Left lobe of liver (tissue), 2 donors: ENCODE measurements at places on chromosomes 5 and 9.
A peak's percentile ranks its signal among the peaks of the same experiment; 100 is the strongest.

GRCh38 chr5:87277279-87277835 is 9.7 kb downstream of the RASA1 start:
- DNase-seq, result no peak

DNA sequence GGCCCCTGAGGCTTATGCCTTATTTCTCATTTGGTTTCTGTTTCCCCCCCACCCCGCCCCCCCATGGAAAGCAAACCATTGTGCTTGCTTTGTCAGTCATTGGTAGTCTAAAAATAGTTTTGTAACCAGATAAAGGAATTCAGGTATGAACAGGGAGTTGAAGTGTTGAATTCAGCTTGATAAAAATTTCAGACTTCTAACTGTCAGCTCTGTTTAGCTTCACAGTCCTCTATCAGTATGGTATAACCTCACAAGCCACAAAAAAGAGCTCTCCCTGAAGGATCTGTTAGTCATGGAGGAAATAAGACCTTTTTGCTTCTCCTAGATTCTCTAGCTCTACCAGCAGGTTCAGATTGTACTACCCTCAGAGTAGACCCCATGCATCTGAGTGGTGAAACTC is 378.1 kb downstream of the TMEM38B start:
- no peak for DNase-seq

GRCh38 chr9:92617195-92617813 is 52.6 kb downstream of the IPPK start:
- peak; percentile 45 for DNase-seq

DNA sequence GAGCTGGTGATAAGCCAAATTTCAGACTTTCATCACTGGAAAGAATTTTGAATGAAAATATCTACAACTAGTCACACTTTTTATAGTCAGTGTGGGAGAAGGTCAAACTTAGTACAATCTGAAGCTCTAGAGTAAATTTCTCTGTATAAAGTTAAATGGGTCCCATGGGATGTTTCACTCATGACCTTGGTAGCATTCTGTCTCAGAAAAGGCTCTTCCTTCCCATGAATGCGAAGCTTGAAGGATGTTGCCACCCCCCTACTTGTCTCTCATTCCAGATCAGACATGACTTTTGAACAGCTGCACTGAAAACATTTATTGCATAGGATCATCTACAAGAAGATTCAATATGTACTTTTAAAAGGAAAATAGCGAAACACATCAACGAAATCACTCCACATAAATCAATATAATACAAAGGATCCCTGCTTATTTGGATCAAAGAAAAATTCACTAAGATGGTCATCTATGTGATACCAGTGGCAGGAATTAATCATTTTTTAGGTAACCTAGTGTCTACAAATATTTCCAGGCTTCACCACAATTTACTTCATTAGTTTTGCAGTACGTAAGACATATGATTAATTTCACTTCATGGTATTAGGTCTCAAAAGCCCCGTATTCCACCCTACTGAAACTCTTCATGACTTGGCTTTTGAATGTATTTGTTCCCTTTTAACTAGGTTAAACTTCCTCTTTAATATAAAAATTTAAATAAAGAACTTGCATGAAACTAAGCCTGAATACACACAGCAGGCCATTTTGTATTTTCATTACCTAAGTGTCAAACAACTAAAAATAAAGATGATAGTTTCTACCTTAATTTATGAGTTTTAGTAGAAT is 4.4 kb downstream of the ST8SIA4 start:
- no peak for DNase-seq

GRCh38 chr9:90433398-90433941 is 209.2 kb downstream of the DIRAS2 start:
- no peak for DNase-seq

DNA sequence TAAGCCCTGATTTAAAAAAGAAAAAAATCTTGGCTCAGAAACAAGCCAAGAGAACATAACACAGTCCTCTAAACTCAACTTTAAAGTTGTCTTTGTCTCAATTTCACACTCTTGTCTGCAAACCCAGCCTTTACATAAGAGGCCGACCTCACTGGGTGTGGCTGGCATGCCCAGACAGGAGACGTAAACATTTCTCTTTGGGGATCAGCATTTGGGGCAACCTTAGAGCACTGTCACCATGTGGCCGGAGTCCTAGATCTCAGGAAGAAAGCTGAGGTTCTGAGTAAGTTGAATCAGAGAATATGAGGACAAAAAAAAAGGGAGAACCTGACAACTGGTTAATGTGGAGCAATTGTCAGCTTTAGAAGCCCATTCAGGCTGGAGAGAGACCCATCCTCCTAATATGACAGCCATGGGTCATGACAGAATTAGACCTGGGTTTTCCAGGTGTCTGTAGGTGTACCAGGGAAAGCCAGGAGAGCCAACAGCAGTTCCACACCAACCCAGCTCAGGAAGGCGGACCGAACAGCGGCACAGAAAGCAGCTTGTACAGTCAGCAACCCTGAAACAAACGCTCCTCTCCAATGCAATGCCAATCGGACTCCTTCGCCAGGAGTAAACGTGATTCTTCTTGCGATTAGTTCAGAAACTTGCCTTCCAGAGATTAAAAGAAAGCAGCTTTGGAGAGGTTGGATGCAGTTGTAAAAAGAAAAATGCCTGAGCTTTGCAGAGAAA is 97.9 kb upstream of the MAP3K1 start:
- no peak for DNase-seq

DNA sequence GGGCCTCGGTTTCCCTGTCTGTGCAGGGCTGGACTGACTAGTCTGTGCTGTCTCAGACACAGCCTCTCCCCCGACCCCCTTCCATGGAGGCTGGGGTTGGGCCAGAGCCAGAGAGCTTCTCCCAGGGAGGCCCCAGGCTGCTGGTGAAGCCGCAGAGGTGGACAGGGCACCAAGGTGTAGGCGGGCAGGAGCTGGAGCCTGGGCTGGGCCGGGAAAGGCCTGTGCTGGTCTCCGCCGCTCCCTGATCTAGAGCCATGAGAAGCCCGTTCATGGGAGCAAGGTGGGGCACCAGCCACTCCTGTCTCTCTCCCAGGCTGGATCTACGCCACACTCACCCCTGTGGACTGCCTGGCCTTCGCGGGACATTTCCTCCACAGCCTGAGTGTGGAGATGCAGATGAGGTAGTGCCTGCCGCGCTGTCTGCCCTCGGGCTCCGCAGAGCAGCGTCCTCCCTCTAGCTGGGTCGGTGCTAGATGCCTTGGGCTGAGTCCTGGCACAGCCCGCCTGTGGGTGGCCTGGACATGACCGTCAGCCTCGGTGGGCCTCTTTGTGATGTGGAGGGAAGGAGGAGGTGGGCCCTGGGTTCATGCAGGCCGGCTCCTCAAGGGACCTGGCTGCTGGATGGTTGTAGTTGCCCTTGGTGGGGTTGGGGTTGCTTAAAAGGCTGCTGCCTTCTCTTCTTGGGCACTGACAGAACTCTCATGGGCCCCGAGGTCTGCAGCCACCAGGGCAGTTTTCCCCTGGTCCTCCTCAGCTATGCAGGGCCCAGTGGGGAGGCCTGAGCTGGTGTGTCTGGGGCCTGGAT is 79.4 kb downstream of the PHF2 start:
- DNase-seq, result peak; percentile 42

- DNase-seq, result no peak
Observed at GRCh38 chr5:157920828-157921170, 61.9 kb upstream of the CLINT1 start.

- DNase-seq, result no peak
Observed at GRCh38 chr5:29150840-29151239, 2042.6 kb upstream of the CDH6 start.

GRCh38 chr5:5374009-5374715 is 48.3 kb upstream of the ICE1 start:
- no peak for DNase-seq

GRCh38 chr5:16812448-16812847 is 123.6 kb downstream of the MYO10 start:
- no peak for DNase-seq

GRCh38 chr9:130913599-130914416 is 17.2 kb upstream of the QRFP start:
- no peak for DNase-seq

GRCh38 chr5:52356311-52356918 is 431.3 kb upstream of the ITGA1 start:
- DNase-seq, result no peak

GRCh38 chr5:132012371-132013005 is 1.0 kb upstream of the ACSL6 start:
- peak; percentile 40 for DNase-seq

GRCh38 chr5:174624733-174625522 is 99.5 kb upstream of the MSX2 start:
- no peak for DNase-seq

- DNase-seq, result no peak
Observed at GRCh38 chr5:90557871-90558270, 726 bp upstream of the ADGRV1 start.

DNA sequence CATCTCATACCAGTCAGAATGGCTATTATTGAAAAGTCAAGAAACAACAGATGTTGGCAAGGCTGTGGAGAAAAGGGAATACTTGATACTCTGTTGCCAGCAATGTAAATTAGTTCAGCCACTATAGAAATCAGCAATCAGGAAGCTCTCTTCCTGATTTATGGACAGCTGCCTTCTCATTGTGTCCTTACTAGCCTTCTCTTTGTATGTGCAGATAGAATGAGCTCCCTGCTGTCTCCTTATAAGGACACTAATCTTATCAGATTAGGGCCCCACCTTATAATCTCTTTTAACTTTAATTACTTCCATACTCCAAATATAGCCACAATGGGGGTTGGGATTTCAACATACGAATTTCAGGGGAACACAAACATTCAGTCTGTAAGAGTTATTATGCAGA is 38.0 kb downstream of the KCNV2 start:
- no peak for DNase-seq

GRCh38 chr5:177316005-177316404 is 4.3 kb upstream of the MXD3 start:
- DNase-seq, result no peak

DNA sequence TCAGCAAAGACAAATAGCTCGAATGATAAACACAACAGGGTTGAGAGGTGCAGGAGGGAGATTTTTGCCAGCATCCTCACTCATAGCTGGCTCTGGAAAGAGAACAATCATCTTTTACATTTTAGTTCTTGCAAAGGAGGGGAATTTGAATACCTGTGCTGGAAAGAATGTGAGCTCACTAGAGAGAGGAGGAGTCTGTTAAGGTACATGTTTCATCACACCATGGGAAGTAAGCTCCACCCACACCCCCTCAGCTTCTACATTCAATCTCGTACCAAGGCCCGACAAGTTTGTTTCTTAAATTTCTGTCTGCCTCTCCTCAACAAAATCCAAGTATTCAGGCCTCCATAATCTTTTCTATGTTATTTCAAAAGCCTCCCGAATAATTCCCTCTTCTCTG is 254.6 kb downstream of the BRINP1 start:
- no peak for DNase-seq

- DNase-seq, result no peak
Observed at GRCh38 chr9:116724123-116724522, 37.0 kb downstream of the TRIM32 start.

DNA sequence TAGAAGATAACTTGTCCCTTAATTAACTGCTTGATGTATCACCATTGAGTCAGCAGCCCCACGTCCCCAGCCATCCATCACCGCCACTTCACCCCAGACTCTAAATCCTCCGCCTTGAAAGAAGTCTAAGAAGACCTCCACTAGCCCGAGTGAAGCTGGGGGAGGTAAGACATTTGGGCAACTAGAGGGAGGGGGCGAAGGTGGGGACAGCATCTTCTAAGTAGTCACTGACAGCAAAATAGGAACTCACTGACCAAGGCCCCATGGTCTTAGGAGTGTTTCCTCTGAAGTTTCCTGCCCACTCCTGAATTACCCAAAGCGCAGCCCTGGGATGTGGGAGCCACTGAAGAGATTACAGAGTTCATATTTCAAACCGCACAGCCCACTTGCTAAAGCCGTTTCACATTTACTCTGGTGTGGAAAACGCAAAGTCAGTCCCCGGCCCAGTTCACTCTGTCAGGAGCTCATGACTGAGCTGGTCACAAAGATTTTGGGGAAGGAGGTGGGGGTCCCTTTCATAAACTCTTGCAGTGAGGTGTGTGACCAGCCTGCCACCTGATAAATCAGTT is 107.4 kb downstream of the LHFPL2 start:
- no peak for DNase-seq

DNA sequence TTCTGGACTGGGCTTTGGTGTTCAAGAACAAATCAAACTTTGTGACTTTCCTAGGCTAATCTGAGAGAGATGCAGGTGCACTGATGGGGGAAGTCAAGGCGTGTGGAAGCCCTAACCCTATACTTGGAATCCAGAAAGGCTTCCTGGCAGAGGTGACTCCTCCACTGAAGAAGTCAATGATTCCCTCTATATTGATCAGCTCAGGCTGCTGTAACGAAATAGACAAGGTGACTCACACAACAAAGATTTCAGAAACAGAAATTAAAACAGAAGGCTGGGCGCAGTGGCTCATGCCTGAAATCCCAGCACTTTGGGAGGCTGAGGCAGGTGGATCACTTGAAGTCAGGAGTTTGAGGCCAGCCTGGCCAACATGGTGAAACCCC is 69.6 kb upstream of the GGTA1 start:
- no peak for DNase-seq

DNA sequence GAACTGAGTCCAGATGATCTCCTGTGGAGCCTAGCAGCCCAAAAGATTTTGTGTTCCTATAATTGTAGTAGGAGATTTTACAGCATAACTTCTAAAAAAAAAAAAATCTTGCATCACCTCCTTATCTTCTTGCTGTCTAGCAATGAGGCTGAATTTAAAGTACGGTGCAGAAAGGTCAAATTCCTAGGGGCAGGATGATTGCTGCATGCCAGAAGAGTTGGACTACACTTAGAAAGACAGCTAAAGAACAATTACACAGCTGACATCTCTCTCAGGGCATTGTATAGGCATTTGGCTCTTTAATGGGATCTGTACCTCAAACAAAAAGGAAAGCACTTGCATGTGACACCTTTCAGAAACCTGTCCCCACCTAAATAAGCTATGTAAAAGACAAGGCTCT is 443.2 kb downstream of the HCN1 start:
- no peak for DNase-seq

DNA sequence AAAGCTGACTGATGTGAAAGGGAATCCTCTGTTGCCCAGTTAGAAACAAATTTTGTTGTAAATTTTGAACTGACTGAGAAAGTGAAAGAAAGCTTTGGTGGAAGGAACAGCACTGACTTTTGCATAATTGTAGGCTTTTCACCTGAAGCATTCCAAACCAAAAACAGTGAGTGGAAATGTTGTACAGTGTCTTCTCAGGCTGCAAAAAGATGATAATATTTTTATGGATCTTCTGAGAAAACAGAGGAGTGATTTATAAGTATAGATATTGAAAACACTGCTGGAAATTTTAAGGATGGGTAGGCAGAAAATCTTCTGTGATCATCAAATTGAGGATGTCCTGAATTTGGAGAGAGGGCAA is 40.0 kb downstream of the LURAP1L start:
- no peak for DNase-seq

DNA sequence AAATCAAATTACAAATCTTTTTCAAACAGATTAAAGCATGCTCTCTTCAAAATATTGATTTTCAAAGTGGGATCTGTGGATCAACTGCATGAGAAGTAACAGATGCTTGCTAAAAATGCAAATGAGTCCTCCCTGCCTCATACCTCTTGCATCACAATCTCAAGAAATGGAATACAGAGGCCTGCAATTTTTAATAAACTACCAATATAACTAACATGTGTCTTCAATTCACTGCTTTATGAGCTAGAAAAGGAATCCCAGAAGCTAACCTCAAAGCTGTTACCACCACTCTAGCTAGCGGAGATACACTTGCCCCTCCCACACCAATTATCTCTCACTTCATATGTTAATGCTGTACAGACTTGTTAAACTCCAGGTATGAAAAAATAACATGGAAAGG is 9.6 kb downstream of the OR13C5 start:
- DNase-seq, result no peak

- no peak for DNase-seq
Observed at GRCh38 chr9:105633411-105633810, 28.8 kb upstream of the TAL2 start.
